ENCODE measurements at places on chromosomes 16 and 17. TPM values are rescaled to one million over a fixed set of nuclear protein-coding genes. Genes with fewer than 3 reads are reported as not detected.

The FN3K gene
- total RNA-seq = 33.7 TPM

The OTOP3 gene
- total RNA-seq = not detected

The C1QTNF1 gene
- 0.15 TPM for total RNA-seq

The PARD6A gene
- 18.7 TPM for total RNA-seq

DNA sequence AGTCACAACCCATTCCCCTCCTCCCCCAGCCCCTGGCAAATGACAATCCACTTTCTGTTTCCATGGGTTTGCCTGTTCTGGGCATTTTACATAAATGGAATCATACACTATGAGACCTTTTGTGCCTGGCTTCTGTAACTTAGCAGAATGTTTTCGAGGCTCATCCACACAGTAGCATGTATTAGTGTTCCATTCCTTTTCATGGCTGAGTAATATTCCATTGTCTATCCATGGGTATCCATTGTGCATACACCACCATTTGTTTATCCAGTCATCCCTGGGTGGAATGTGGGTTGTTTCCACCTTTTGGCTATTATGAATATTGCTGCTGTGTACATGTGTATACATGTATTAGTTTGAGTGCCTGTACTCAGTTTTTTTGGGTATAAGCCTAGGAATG lies 33.7 kb upstream of the RCVRN start:
- DNase-seq = no peak

- no peak for DNase-seq
These were observed 162.4 kb downstream of the PPM1E start for GRCh38 chr17:58918072-58918471.

DNA sequence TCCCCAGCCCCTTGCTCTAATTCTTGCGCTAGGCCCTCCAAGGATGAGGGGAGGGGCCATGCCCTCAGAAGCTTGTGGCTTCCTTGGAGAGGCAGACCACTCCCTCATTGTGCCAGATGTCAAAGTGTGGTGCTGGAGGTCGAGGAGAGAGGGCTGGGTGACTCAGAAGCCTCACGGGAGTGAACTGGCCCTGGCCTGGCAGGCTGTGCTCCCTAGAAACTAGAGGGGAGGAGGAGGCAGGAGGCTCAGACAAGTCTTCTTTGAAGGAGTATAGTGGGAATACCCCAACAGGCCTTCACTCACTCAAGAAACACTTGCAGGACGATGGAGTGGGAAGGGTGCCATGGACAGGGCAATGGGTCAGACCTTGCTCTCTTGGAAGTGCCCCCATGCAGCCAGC lies 18.5 kb downstream of the ANKRD40 start:
- DNase-seq = peak; percentile 39

- DNase-seq = no peak
These were observed 23.0 kb downstream of the MGRN1 start for GRCh38 chr16:4647644-4647980.

DNA sequence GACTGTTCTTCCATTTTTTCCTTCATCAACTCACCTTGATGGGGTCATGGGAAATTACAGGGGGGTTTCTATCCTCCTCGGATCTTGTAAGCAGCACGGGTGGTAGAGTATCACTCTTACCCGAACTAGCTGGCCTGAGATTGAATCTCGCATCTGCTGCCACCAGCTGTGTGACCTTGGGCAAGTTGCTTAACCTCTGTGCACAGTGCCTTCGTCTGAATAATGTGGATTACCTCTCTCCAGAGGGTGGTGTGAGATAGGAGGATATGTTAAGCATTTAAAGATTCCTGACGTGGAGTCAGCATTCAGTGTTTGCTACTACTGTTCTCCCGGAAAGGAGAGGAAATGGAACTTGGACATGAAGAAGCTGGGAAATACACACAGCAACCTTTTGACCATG lies 24.4 kb downstream of the LASP1 start:
- no peak for DNase-seq

- DNase-seq = no peak
These were observed 9.7 kb downstream of the CDRT4 start for GRCh38 chr17:15457723-15458094.

DNA sequence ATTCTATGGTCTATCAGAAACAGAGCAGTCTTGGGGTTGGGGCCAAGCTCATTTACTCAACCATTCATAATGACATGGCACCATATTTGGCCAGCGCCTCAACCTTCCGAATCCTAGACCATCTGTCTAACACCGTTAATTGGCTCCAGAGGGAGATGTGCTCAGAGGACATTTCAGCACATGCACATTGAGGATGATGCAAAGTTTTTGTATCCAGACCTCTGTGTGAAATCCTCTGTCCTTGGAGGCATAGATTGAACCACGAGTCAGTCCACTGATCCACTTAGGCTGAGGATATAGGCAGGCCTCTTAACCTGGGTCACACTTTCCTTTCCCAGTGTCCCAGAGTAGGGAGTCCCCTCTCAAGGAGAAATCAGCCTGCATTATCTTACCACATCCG lies 85.5 kb downstream of the SHISA6 start:
- no peak for DNase-seq

DNA sequence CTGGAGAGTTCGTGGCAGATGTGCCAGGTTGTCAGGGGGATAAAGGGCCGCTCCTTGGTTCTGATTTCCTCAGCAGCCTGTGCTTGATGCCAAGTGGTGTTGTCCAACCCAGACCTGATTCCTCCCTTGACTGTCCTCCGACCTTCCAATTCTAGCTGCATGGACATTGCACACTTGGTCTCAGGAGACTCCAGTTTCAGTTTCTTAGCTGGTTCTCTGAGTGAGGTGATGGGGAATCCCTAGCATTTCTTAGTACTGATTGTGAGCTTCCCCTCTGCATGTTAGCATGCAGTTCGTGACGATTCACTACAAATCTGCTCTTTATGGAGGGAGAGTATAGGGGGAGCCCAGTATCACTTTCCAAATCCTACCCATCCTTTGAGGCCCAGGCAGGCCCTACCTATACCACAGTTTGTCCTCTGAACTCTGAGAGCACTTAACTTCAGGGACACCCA lies 12.4 kb upstream of the CCR7 start:
- DNase-seq = no peak

DNA sequence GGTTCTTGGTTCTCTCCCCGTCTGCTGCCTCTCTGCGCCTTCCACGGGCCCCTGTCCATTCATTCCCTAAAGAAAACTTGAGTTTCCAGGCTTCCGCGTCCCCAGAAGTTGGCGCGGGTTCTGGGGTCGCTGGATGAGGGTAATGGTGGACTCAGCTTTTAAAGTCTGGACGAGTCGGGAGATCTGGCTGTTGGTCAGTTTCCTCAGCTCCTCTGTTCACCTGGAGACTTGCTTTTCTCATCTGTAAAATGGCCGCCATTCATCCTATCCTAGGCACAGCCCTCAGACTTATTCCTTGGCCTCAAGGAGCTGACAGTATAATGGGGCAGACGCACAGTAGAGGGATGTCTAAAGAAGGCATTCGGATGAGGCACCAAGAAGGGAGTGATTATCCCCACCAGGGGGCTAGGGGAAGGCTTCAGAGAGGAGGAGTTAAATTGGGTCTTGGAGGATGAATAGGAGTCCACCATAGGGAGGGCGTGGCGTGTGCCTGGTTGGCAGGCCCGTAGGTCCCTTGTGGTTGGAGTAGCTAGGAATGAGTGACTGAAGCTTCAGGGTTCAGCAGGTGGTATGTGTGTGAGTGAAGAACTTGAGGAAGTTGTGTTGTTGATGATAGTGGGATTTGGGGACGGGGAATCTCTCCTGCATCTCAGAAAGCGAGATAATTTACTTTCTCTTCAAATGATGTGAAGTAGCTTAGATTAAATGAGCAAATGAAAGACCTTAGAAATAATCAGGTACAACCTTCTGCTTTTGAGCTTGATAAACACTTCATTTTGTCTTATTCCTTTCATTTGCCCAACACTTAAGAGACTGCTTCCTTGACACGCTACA lies 652 bp downstream of the VPS35L start:
- no peak for DNase-seq

DNA sequence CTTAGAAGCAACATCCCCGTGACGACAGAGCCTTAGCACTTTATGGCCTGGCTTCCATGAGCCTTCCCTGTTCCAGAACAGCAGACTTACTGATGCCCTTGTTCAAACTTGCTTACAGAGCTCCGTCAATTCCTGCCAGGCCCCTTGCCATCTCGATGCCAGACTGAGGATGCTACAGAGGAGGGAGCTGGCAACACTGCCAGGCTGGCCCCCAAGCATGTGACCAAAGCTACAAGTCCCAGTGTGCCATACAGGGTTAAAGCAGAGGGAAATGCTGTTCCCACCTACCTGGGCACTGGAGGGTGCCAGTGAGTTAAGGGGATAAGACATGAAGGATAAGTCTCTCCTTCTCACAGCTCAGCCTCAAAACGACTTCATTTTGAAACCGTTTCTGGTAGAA lies 33.5 kb upstream of the SREBF1 start:
- no peak for DNase-seq

DNA sequence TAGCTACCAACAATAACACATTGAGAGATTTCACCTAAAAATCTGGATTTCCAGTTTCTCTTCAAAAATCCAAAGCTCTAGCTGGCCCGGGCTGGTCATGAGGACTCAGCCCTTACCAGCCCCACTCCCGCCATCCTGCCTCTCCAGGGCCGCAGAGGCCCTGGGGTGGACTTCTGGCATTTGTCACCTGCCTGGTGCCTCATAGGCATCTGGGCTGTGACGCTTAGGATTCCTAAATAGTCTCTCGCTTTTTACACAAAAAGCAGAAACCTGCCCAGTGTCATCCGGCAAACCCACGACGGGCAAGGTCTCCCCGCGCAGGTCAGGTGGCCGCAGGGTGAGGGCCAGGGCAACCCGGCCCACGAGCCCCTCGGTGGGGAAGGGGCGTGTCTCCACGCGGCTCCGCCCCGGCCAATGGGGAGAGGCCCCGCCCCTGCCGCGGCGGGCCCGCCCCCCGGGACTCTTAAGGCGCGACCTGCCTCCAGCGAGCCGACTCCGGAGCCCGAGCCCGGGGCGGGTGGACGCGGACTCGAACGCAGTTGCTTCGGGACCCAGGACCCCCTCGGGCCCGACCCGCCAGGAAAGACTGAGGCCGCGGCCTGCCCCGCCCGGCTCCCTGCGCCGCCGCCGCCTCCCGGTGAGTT lies at the start of gene VASN:
Gene VASN (plus strand): TSS at position 492 of the 644 bp plus-strand sequence. CDS start 9,030 bp downstream, outside the sequence.
- DNase-seq = peak; percentile 82

DNA sequence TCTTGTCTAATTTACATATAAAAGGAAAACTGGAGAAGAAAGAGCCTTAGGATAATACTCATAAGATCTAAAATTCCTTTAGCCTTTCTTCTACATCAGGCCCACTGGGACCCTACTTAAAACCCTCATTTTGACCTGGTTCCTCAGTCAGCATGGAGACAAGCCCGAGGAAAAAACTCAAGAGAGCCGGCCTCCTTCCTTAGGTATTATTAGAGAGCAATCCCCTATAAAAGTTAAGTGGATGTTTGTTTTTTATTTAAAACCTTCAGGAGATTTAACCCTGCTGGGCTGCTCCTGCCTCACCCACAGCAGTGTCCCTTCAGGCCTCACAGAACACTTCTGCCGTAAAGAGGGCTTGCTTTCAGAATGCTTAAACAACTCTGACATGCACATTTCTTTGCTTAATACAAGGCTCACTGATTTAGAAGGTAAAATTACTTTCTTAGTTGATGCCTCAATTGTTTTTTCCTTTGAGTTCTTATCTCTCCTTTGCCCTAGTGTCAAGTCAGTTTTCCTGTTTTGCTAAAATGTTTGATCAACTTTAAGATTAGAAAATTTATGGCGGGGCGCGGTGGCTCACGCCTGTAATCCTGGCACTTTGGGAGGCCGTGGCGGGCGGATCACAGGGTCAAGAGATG lies 145.6 kb upstream of the TBX2 start:
- DNase-seq = no peak

- peak; percentile 66 for DNase-seq
These were observed 122.1 kb downstream of the SKAP1 start for GRCh38 chr17:48307814-48308411.

DNA sequence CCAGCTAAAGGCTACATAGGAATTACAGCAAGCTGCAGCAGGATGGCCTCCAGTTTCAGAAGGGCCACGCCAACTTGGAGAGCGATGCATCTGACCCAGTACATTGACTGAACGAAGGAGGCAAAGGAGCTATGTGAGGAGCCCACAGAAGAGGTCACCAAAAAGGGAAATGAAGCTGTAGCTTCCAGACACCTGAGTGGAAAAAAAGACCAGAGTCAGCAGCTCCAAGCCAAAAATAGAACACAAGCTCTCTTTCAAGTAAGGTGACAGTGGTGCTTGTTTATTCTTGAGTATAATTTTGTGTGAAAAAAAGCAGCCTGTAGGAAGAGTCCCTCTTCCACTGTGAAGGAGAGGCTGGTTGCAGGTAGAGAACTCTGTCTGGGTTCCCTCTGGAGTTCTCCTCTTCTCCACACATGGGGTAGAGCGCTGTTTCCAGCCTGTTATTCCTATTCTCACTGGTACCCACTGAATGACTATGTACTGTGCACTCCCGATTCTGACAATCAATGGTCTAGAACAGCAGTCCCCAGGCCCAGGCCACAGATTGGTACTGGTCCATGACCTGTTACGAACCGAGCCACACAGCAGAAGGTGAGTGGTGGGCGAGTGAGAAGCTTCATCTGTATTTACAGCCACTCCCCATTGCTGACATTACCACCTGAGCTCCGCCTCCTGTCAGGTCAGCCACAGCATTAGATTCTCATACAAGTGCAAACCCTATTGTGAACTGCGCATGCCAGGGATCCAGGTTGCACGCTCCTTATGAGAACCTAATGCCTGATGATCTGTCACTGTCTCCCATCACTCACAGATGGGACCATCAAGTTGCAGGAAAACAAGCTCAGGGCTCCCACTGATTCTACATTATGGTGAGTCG lies 15.1 kb downstream of the CCL4 start:
- DNase-seq = no peak

GRCh38 chr17:16927641-16928321 lies 44.1 kb downstream of the TNFRSF13B start:
- no peak for DNase-seq

- DNase-seq = no peak
These were observed 14.7 kb upstream of the KLHL36 start for GRCh38 chr16:84633622-84634021.

DNA sequence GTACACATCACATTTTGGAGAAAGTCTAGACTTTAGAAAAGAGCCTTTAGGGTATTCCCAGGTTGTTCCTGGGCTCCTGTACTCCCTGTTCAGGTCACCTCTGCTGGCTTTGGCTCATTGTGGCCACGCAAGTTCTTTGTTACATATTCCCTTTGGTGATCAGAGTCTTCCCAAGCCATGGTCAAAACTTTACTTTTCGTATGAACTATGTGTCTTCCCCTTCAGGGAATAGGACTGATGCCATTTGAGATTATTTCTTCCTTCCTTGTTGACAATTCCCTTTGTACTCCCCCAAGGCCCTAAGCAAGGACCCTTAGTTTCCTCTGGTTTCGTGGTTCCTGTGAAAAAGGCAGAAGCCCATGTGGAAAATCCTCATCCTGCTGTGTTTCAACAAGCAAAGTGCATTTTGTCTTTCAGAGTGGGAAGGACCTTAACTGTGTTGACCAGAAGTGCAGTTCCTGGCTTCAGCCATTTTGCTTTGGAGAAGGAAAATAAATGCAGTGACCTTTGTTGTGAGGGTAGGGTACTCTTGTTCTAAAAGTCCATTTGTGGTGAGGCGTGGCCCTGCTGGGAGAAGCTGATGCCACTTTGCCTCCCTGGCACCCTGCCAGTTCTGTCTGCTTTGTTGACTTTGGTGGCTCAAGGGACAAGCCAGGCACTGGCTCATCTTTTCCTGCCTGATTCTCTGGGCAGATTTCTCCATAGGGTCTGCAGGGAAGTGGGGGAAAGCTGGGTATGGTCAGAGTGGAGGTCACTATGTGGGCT lies 55.1 kb downstream of the ZNRF1 start:
- no peak for DNase-seq
